SJSA1 (cell line): ENCODE measurements at places on chromosomes 16 and 17.

- DNase-seq: peak; percentile 38
These were observed at the start of gene VAMP2 for GRCh38 chr17:8162233-8162996. Gene VAMP2, minus strand, starts transcription at chr17:8162948. Its CDS starts 69 bp downstream, at chr17:8162879.

- no peak for DNase-seq
These were observed 763.6 kb downstream of the CDH11 start for GRCh38 chr16:64358291-64358690.

DNA sequence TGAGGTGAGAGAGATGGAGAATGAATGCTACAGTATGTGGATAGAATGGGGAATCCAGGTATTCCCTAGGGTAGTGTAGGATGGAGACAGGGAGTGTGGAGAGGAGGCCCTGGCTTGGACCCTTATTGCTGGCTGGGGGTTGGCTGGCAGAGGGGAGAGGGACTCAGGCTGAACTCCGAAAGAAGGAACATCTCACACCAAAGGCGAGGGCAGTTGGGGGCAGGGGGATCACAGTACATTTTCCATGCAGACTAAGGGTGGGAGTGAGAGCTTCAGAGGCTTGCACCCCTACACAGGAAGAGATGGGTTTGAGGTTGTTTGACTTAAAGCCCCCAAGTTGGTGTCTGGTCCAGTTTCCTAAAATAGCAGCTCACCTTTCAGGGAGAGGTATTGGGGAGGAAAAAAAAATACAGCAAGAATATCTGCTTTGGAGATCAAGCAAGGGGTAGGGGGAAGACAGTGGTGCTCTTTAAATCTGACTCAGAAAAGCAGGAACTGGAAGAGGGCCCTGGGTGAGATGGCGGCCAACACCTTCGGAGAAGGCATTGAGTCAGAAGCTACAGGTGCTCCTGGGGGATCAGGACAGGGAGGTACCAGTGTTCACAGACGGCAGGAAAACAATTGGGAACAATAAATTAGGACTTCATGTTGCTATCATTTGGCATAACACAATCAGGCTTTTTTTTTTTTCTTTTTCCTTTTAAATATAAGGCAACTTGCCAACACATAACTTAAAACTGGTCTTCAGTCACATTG is 12.4 kb downstream of the TRAF4 start:
- no peak for DNase-seq

DNA sequence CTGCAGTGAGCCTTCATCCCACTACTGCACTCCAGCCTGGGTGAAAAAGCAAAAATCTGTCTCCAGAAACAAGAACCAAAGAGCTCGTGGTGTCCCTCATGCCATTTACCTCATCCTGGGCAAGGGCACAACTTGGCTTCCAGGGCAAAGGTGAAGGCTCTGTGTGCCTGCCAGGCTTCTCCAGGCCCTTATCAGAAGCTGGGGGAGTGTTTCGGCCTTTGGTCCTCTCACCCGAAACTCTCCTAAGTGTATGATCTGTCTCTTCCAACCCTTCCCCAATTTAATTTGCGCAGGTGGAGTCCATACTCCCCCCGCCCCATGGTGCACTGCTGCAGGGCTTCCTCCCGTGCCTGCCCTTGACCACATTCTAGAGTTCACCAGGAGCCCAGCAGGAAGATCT is 1.1 kb downstream of the CES2 start:
- no peak for DNase-seq

- DNase-seq: no peak
These were observed 15.2 kb downstream of the SOCS3 start for GRCh38 chr17:78344666-78345065.

DNA sequence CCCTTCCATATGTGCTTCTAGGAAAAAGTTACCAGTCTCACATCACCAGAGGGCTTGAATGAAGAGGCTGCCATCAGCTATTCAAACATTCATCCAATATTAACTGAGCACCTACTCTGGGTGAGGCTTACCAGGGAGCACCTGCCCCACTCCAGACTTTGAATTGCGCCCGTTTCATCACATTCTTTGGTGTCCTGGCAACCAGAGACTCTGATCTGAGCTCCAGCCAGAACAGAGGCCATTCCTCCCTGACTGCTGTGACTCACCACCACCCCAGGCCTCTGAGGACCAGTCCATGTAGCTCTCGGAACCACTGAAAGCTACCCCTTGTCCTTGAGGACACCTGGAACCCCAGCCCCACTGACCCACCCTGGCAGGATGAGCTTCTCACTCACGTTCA is at the start of gene C16orf96:
C16orf96 (plus strand) TSS at position 229 of the 400 bp plus-strand sequence; CDS start at position 379, 150 bp downstream.
- no peak for DNase-seq

DNA sequence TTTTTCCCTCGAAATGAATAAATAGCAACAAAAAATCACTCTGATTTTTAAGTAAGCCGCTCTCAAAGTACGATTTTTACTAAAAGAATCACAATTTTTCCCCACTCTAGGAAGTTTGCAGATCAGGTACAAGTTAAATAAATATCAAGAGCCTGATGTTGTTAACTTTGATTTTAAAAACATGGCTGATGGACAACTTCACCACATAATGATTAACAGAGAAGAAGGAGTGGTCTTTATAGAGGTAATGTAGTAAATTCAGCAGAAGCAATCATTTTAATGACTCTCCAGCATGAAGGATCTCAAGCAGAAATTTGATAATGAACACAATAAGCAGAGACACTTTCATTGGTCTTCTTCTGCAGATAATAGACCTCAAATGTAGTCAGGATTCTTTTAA is 262.4 kb downstream of the CNTNAP4 start:
- DNase-seq: no peak

- peak; percentile 64 for DNase-seq
These were observed at the start of gene CPPED1 for GRCh38 chr16:12803203-12804093. Gene CPPED1, minus strand, starts transcription at chr16:12803887. Its CDS starts 111 bp downstream, at chr16:12803776.

DNA sequence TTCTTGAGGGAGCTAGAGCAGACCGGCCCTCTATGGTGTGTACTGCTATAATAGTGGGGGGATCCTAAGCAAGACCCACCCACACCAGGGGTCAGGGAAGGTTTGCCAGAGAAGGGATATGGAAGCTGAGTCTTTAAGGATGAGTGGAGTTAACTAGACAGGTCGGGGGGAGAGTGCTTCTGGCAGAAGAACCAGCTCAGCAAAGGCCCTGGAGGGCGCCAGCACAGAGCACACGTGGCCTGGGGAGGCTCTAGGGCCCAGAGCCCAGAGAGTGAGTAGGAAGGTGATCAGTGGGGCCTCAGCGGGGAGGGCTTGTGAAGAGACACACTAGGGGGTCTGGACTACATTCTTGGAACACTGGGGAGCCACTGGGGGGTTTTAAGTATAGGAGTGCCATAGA is 21.1 kb downstream of the NGFR start:
- no peak for DNase-seq
